Activated gamma-delta T cell treated with Interleukin-2 at 50 U/mL for 16 hours (primary cell): ENCODE measurements at places on chromosomes 6 and 20.

GRCh38 chr20:2349801-2350200 is 30.9 kb upstream of the TGM6 start:
- DNase-seq: no peak

GRCh38 chr6:133548423-133549159 is 307.4 kb downstream of the EYA4 start:
- no peak for DNase-seq

DNA sequence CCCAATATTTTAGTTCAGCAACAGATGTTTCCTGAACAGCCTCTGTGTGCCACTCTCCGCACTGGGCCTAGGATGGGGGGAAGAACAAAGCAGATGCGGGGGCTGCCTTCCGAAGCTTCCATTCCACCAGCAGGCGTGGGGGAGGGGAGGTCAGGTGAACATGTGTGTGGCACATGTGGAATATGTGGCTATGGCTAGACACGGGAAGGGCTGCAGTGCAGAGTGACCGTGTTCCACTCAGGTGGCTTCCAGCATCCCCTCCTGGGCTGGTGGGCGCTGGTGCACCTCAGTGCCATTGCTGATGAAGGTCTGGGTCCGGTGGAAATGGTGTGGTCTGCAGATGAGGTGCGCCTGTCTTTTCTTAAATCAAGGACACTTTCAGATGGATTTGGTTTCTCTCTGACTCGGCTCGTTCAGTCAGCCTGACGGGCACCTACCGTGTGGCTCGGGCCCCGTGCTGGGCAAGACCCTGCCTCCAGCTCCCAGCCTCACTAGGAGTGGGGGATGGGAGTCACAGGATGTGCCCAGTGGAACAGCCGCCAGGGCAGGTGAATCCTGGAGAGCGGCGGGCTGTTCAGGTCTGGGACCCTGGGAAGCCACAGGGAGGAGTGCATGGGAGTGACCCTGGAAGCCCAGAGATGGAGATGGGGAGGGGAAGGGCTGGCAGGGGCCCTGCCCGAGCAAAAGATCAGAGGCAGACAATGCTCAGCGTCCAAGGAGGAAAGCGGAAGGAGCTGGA is 111.0 kb downstream of the SYCP2 start:
- no peak for DNase-seq

DNA sequence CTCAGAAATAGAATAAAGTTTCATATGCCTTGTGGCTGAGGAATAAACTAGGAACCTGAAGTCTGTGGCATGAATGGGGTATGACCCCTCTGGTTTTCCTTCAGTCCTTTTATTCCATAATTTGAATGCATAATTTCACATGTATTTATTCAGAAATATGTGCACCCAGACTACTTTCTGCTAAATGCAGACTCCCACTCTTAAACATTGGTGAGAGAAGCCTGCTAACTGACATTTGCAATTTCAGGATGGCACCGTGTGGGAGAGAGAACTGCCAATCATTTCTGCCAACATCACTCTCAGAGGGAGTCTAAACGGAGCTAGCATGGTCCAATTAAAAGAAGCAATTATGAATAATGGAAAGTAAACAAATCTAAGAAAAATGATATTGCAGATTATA is 141.3 kb downstream of the ADGRB3 start:
- DNase-seq: no peak

- DNase-seq: no peak
Observed at GRCh38 chr6:170454512-170455285, 98.4 kb downstream of the PSMB1 start.

DNA sequence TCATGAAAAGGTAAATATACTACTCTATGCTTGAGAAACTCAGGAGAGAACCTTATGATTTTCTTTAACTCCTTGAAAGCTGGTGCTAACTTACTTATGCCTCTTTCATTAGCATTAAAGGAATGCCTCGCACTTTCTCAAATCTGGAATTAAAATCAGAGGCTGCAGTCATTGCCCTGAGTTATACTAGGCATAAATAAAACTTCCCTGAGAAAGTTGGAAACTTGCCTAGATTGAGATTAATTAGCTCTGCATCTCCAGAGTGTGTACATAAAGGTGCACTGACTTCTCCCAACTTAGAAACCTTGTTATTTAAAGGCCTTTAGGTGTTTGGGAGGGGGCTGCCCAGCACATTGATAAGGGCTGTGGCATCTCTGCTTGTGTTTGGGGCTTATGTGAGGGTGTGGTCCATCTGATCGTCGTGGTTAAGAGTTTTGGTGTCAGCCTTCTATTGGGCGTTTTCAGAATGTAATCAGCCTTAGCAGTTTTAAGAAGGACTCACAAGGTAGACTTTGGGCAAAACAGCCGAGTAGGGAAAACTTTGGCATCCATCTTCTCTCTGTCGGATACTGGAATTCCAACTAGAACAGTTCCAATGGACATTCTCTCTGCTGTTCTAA is 32.1 kb upstream of the CCN6 start:
- no peak for DNase-seq

- DNase-seq: no peak
Observed at GRCh38 chr6:126632271-126632670, 292.4 kb downstream of the CENPW start.

- no peak for DNase-seq
Observed at GRCh38 chr6:104418839-104419238, 440.9 kb downstream of the HACE1 start.

DNA sequence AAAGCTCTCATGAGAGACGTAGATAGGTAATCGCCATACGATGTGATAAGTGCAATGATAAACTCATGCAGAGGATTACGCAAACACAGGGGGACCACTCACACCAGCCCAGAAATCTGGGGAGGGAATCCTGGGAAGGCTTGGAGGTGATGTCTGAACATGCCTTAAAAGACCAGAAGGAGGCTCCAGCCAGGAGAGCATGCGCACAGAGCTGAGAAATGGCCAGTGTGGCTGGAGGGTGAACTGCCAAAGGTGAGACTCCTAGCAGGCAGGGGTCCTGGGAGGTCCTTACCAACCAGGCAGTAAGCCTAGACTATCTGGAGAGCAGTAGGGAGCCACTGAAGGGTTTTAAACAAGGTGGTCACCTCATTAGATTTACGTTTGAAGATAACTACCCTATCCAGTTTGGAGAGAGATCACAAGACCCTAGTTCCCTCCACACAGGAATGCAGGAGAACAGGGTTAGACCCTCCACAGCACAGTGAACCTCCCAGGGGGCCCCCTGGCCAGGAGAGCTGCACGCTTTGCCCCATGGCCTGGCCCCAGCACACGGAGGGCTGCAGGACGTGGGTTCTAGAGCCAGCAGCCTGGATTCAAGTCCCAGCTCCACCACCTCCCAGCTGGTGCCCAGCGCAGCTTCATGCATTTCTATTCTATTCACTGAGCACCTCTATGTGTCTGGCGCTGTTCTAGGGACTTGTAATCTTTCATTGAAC is 13.1 kb downstream of the MDFI start:
- DNase-seq: no peak

- no peak for DNase-seq
Observed at GRCh38 chr6:32178547-32179440, 589 bp downstream of the RNF5 start.

DNA sequence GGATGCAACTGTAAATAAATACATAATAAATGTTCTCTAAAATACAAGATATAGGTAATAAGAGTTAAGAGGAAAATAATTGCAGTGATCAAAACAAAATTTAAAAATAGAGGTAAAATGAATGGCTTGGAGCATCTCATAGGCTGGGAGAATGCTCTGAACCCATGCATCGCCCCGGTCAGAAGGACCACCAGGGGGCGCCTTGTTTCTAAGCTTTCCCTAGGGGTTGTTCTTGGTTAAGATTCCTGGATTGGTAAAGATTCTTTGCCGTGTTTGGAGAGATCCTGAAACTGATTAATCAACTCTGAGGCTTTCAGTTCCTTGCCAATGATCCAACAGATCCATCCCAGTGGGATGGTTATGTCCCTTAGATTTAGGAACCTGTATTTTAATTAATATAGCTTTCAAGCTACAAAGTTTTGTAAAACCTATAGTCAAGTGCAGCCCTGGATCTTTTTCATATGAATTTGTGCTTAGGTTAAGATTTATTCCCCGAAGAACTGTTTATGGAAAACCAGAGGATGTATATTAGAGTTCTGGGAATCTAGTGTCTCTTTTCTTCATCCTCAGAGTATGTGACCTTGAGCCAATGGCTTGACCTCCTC is 45.3 kb upstream of the PRELID3B start:
- peak; percentile 89 for DNase-seq

DNA sequence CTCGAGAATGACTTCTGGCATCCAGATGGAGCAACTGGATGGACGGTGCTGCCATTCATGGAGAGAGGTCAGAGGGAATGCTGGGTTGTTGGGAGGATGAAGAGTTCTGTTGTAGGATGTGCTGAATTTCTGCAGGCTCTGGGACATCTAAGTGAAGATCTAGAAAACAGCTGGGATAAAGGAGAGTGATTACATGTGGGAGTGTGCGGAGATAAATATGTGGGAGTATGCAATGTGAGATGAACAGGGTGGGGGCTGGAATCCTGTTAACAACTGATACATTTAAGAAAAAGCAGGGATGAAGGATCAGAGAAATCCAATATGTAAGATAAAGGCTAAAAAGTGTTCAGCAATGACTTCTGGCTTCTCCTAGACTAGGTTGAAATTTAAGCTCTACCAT is 43.1 kb downstream of the FAXC start:
- DNase-seq: no peak

- DNase-seq: no peak
Observed at GRCh38 chr20:43765916-43766315, 39.1 kb upstream of the GTSF1L start.

DNA sequence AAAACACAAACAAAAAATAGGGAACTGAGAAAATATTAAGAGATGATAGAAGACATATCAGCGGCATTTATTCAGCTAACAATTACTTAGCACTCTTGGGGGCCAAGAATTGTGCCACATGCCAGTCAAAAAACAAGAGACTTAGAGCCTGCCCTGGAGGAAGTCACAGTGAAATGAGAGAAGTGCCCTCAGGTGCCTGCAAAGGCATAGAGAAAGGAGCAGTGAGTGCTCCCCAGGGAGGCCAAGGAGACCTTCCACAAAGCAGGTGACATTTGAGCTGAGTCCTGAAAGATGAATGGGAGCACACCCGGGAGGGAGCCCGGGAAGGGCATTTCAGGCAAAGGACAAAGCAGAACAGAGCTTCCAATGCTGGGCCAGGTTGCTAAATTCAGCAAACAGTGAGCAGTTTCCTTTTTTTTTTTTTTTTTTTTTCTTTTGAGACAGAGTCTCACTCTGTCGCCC is 184.7 kb upstream of the JARID2 start:
- DNase-seq: no peak

DNA sequence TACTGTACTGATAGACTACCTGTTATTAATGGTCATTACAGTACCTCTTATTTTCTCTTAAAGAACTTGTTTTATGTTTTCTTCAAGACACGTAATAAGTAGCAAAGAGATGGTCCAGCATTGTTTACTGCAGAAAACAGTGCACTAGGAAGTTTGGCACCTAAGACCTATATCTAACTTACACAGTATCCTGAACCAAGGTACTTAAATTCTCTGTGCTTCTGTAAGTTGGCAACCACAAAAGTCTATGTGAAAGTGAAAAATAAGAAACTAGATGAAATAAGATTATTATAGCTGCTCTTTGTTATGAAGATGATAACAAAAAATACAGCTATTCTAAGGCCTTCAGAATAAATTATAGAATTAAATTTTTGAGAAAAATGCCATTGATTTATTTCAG is 411.7 kb upstream of the SOX4 start:
- no peak for DNase-seq

DNA sequence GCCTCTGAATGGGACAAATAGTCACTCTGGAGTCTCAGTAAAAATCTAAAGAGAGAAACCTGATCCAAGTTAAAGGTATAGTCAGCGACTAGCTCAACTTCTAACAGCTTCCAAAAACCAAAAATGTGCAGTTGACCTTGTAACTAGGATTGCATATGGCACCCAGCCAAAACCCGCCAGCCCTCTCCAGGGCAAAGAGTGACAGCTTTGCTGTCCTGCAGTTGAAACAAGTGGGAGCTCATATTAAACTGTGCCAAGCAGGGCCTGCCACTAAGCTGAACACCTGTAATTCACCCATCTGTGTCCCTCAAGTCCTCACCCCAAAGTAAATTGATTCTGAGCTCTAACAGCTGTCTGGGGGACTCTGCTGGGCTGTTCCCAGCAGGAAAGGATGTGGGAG is 695.3 kb downstream of the MAFB start:
- no peak for DNase-seq

DNA sequence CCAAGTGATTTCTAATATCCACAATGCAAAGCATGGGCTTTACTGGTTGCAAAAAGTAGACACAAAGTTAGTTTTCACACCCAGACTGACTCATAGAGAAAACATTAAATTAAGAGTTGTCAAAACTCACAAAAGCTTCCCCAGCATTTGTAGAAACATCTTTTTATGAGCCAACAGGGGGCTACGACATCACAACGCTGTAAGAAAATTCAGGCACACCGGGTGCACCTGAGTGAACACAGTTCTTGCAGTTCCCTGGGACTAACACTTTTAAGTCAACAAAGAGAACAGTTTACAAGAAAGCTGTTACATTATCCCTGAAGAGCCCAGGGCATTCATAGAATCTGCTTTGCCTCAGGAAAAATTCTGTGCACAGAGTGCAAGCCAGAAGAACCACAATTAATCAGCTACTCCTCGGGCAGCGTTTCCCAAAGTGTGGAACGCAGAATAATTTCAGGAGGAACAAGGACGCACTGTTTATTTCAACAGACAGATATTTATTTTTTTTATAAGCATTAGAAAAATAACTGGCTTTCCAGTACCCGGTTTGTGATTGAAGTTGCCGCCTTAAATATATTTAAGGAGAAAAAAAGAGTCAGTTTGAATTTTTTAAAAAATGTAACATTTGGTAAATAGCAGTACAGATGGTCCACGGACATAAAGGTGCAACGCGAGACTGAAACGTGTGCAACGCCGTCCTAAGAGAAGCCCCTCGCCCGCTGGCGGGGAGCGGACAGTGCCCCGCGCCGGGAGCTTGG is 1.2 kb downstream of the NCOA5 start:
- no peak for DNase-seq

DNA sequence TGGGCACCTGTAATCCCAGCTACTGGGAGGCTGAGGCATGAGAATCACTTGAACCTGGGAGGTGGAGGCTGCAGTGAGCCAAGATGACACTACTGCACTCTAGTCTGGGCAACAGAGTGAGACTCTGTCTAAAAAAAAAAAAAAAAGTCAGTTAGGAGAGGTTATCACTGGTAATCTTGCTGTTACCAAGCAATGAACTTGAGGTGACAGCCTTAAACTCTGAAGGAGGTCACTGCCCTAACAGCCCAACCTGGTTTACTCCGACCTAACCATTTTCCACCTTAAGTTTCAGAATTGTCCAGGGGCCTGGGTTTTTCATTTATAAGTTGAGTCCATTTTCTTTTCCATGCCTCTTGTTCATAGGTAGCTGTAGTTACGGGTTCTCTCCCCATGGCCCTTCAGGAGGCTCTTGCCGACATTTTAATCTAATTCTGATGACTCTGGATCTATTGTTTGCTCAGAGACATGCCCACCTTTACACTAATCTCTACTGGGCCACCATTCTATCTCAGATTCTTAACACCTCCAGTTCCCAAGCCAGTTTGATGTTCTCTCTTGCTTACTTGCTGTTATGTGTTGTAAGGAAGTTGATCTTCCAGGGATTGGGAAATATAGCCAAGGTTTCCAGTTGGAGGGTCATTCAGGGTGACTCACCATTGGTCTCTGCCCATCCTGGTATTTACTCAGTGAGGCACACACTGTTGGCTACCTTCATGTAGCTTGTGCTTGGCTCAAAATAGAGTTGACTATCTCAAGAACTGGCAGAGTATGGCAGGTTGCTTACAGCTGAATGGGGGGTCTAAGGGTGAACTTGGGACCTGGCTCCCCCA is 29.1 kb downstream of the SHLD1 start:
- no peak for DNase-seq
